Astrocyte of the spinal cord (primary cell): ENCODE measurements at places on chromosomes 3 and 15.
A peak's percentile ranks its signal among the peaks of the same experiment; 100 is the strongest.

DNA sequence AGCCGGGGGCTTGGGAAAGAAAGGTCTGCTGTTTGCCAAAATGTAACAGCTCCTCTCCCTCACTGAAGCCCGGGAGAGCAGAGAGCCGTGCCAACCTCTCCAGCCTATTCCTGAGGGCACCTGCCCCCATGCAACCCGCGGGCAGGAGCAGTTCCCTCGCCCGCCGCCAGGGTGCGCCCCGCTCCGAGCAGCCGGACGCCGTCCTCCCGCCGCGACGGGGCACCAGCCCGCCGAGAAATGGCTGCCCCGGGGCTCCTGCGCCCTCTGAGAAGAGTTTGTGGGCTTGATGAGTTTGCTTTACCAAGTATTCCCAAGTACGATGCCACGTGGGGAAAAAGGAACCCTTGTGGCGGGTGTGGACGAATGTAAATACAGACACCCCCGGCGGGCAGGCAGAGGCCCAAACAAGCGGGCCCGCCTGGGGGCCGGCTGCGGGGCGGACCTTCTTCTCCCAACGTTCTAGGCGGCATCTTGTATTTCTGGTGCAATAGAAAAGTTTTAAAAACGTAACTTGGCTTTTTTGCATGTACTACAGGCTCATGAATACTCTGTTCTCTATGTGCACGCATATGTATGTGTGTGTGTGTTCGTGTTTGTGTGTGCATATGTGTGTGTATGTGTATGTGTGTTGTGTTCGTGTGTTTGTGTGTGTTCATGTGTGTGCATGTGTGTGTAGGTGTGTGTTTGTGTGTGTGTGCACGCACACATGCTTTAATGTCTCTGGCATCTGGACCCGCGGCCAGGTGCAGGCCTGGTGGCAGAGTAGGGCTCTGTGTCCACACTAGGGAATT, 162.9 kb downstream of the CHSY1 start:
- DNase-seq: peak; percentile 50

- no peak for DNase-seq
These were observed 602 bp downstream of the TRIM71 start for GRCh38 chr3:32818229-32818969.

DNA sequence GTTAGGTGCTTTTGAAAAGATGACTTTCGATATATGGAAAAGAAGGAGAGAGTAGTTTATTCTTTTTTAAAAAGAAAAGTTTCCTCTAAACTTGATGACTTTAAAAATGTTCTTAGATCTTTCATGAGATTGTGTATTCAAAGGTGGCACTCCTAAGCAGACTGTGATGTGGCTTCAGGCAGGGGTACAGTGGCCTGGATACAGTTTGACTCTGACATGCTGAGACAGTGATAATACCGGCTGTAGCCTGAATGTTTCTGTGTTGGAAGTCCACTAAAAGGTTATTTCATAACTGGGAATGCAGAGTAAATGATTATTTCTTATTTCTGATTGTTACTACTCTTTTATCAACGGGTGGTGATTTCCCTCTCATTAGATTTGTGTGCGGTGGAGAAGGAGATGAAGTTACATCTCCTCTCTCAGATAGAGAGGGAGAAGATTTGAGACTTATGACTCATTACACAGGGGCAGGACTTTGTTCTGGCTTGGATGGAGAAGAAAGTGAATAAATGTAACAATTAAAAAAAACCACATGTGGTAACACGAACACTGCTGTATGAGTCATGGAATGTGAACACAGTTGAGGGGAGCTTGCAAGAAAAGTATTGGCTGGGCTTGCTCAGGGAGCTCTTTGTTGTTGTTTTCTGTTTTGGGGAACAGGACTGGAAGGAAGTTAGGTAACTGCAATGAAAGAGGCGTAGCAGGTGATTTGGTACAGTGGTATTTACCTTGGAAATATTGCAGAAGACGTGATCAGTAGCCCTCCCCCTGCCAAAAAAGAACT, 21.6 kb downstream of the SPTSSB start:
- peak; percentile 91 for DNase-seq

DNA sequence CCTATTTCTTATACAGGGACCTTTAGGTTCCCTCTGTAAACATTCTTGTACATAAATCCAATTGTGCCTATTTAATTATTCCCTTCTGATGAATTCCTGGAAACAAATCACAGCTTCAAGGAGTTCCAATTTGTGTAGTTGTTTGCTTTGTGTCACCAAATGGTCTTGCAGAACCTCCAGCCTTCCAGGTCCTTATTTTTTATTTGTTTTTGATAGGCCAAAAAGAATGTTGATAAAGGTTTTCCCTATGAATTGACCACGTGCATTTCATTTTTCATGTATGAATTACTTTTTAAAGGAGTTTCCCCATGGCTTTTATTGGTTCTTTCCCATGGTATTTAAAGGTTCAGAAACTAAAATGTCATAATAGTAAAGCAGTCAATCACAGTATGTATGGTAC, 243.0 kb downstream of the NAALADL2 start:
- DNase-seq: no peak

DNA sequence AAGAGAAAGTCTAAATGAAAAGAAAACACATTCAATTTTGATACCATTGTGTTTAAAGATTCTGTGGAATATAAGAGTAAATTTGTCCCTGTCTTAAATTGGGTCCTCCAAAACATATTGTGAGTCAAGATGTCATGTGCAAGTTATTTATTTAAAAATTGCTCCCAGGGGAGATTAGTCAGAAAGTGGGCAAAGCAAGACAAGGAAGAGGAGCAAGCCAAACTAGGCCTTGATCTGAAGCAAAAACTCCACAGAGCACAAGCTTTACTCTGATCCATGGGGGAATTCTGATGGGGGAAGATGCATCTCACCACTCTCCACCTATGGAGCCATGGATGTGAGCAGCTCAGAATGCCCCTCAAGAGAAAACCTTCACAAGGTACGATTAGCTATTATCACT, 342.8 kb upstream of the IL12A start:
- no peak for DNase-seq

DNA sequence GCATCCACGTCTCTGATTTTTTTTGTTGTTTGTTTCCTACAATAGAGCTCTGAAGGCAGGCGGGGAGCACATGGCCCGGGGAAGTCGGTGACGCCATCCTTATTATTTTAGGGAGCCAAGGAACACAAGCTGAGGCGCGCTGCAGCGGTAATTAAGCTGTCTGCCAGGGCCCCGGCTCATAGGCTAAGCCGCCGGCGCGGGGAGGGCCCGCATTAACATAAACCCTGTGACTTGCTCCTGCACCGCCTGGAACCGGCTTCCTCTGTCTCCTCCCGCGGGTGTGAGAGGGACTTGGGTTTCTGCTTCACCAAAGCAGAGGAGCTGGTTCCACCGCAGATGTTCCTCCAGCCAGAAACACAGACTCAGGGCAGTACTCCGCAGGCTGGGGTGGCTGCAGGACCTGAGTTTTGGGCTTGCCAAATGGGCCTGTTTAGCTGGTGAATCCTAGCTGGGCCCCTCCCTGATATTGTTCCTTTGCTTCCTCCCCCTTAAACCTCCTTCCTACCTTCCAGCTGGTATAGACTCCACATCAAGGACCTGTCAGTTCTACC, 25.3 kb downstream of the ANP32A start:
- DNase-seq: peak; percentile 86

DNA sequence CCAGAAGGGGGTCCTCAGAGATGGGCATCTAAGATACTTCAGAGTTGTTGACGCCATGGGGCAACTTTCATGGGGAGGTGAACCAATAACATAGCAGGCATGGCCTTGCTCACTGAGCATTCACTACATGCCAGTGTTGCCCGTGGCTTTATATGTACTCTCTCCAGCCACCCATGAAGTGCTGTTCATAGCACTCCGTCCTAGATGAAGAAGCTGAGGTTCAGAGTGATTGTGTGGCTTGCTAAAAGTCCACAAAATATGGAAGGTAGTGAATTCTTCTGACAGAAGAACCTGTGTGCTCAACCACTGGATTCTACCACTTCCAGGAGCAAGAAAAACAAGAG, 9.8 kb upstream of the SEMA4B start:
- no peak for DNase-seq

DNA sequence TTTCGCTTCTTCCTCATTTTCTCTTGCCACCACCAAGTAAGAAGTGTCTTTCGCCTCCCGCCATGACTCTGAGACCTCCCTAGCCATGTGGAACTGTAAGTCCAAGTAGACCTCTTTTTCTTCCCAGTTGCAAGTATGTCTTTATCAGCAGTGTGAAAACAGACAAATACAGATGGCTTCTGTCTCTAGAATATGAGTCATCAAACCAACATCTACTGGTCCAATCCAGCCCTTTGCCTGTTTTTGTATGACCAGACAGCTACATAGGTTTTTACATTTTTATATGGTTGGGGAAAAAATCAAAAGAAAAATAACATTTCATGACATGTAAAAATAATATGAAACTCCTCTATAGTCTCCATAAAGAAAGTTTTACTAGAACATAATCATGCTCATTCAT, 118.7 kb upstream of the PTPRG start:
- no peak for DNase-seq

DNA sequence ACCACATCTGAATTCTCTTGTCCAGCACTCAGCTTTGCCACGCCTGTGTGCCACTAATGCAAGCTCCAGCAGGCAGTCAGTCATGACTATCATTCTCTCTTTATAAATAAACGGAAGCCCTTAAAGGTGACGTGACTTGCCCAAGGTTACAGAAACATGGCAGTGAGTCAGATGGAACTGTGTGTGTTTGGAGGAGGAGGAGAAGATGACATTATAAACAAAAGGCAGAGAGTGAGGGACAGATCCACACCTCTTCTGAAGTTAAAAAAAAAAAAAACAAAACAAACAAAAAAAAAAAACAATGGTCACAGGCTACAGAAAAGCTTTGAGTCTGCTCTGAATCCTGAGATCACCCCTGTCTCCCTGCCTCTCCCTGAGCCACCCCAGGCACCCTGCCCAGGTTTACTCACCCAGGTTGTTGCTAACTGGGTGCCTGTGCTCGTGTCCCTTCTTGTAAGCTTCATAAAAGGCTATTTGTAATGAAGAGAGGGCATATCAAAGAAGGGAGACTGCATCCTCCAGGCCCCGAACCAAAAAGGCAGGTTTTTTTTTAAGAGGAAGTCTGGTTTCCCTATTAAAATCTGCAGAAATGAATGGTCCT, 119.7 kb upstream of the PHLDB2 start:
- DNase-seq: peak; percentile 81

DNA sequence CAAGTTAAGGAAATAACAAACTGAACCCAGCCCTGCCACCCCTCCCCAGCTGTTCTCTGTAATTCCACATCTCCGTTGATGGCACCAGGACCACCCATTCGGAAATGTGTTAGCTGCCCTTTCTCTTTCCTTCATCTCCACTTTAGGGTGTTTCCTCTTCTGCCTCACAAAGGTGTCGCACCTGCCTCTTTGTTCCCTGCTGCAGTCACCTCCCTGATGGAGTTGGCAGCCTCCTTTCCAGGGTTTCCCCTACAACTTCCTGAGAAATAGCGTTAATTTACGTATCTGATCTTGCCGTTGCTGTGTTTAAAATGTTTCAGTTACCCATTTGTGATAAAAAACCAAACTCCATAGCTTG, 57.3 kb downstream of the GPR171 start:
- no peak for DNase-seq

GRCh38 chr3:13115576-13115910, 42.3 kb upstream of the IQSEC1 start:
- no peak for DNase-seq

DNA sequence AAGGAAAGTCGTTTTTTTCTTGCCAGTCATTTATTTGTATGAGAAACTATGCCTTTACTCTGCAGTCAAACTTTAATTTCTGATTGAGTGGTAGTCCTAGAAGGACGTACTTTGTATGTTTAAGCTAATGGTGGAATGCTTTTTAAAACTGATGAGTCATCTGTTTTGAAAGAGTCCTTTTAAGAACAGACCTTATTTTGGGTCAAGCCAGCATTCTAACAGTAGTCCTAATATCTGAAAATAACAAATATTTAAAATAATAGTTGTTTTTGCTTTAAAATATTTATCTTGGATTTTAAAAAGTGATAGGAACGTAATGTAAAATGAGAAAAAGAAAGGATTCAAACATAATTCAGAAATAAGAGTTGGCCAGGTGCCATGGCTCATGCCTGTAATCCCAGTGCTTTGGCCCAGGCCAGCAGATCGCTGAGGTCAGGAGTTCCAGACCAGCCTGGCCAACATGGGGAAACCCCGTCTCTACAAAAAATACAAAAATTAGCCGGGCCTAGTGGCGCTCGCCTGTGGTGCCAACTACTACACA, 1.3 kb upstream of the LRRC58 start:
- DNase-seq: peak; percentile 77

GRCh38 chr3:182414586-182414985, 378.7 kb upstream of the ATP11B start:
- no peak for DNase-seq

GRCh38 chr3:72343078-72343477, 505.2 kb downstream of the SHQ1 start:
- peak; percentile 72 for DNase-seq

- peak; percentile 84 for DNase-seq
These were observed 147.6 kb upstream of the HACD2 start for GRCh38 chr3:123732447-123732846.

GRCh38 chr3:147418371-147418781, 9.2 kb downstream of the ZIC1 start:
- DNase-seq: no peak

GRCh38 chr3:66481071-66482017, 19.5 kb downstream of the LRIG1 start:
- no peak for DNase-seq

GRCh38 chr3:139108253-139108969, 63.7 kb upstream of the PRR23C start:
- no peak for DNase-seq

DNA sequence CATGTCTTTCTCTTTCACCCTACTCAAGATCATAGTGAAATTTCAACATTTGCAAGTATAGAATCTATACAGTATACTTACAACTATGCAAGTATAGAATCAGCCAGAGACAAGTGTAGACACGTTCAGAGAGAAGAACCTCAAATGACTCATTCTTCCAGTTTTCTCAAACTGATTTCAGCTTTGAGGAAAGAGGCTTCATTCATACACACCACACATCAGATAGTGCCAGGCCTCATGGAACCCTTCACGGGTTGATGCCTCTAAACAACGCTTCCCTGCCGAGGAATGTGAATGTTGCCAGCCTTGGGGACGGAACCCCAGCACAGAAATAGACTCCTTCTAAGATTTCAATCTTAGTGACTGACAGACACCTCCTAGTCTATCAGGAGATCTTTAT, 135.7 kb downstream of the FOXP1 start:
- peak; percentile 56 for DNase-seq

DNA sequence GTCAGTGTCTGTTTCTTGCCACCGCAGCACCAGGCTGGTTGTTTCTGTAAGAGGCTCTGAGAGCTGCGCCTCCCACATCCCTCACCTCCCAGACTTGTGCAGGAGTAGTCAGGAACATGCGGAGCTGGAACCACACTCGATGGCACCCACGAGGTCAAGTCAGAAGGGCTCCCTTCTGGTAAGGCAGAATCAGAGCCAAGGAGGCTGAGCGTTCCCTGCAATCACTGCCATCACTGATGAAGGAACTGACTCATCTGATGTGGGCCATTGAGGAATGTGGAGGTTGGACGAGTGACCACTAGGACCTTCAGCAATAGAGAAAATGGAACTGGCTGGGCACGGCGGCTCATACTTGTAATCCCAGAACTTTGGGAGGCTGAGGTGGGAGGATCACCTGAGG, 35.7 kb upstream of the BLM start:
- peak; percentile 90 for DNase-seq

GRCh38 chr3:54355800-54356199, 233.4 kb downstream of the CACNA2D3 start:
- DNase-seq: no peak
